Fibroblast of upper back skin (primary cell): ENCODE measurements at places on chromosomes 13 and 19.

GRCh38 chr13:76621705-76622104 is 264.5 kb downstream of the KCTD12 start:
- DNase-seq, result no peak

DNA sequence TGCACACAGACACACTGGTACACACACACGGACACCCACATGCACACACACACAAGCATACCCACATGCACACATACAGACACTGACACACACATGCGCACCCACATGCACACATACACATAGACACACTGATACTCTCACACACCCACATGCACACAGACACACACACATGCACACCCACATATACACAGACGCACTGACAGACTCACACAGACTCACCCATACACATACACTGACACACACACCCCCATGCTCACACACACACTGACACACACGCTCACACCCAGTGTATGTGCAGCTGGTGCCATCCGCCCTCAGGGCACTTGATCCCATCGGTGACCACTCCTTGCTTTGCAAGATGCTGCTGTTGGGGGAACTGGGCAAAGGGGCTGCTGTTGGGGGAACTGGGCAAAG is 9.7 kb upstream of the RASA3 start:
- no peak for DNase-seq

DNA sequence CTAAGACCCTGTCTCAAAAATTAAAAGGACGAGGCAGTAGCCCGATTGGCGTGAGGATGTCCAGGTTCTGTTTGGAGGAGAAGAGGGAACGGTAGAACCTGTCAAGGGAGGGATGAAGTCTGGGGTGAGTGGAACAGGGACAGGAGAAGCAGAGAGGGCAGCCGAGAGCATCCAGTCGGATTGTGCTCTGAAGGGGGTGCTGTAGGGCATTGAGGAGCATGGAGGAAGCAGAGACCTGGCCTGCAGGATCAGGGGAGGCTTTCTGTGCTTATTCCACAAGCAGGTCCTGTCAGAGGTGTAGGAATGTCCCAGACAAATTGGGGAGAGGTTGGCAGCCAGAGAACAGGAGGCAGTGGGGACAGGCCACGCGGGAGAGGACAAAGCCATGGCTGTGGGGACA is 14.1 kb downstream of the AP2A1 start:
- no peak for DNase-seq

GRCh38 chr13:50910485-50910805 is 854 bp downstream of the RNASEH2B start:
- DNase-seq, result peak; percentile 38

GRCh38 chr19:12330340-12330739 is 3.1 kb downstream of the ZNF563 start:
- no peak for DNase-seq

DNA sequence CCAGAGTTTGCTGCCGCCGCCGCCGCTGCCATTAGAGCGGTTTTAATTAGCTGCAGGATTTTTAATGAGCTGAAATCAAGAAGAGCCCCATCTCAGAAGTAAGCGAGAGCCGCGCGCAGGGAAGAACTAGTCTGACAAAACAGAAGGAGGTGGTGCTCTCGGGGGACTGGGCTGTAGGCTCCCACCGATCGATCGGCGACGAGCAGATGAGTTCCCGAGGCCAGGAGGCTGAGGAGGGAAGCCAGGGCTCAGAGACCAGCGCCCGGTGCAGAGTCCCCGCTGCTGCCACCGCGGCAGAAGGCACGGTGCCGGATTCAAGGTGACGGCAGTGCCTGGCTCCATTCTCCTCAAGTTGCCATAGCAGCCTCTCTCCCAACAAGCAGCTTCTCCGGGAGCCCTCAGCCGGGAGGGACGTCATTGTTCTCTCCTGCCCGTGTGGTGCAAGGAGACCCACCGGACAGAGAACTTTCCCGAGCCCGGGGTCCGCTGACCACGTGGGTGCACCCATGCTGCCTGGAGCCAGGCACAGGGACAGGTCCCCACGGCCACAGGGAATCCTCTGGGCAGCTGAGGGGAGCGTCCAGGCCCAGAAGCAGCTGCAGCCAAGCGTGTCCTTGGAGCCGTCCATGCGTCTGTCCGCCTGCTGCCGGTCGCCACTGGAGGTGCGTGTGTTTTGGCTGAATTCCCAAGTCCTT is 62.9 kb downstream of the CHST8 start:
- no peak for DNase-seq

- DNase-seq, result no peak
Measured at GRCh38 chr13:99174533-99175100, 26.0 kb upstream of the UBAC2 start.

GRCh38 chr13:102584434-102584833 is 12.4 kb upstream of the TPP2 start:
- no peak for DNase-seq
